ENCODE measurements at places on chromosomes 12 and 14. TPM values are rescaled to one million over a fixed set of nuclear protein-coding genes. Genes with fewer than 3 reads are reported as not detected.

GRCh38 chr12:117052386-117053049 is 46.7 kb downstream of the TESC start:
- DNase-seq, result no peak

- DNase-seq, result no peak
These were observed 27.0 kb upstream of the HIGD1C start for GRCh38 chr12:50925342-50925651.

DNA sequence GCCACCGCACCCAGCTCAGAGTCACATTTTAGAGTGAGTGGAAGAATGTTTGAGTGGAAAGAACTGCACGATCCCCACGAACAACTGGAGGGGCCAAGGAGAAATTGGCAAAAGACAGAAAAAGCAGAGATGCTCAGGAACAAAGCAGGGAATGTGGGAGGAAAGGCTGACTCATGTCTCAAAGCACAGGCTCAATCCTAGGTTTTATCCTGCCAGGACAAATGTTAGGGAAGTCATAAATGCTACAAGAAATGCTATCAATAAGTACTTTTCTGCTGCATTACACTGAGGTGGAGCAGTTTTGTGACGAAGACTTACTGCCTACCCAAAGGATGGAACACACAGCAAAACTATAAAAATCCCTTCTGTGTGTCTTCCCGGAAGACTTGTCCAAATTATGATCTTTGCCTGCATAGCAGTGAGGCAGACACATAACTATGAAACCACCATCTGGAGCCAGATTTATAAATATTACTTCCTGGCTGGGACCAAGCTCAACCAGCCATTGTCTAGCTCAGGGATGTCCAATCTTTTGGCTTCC is 26.7 kb downstream of the NIN start:
- DNase-seq, result no peak

DNA sequence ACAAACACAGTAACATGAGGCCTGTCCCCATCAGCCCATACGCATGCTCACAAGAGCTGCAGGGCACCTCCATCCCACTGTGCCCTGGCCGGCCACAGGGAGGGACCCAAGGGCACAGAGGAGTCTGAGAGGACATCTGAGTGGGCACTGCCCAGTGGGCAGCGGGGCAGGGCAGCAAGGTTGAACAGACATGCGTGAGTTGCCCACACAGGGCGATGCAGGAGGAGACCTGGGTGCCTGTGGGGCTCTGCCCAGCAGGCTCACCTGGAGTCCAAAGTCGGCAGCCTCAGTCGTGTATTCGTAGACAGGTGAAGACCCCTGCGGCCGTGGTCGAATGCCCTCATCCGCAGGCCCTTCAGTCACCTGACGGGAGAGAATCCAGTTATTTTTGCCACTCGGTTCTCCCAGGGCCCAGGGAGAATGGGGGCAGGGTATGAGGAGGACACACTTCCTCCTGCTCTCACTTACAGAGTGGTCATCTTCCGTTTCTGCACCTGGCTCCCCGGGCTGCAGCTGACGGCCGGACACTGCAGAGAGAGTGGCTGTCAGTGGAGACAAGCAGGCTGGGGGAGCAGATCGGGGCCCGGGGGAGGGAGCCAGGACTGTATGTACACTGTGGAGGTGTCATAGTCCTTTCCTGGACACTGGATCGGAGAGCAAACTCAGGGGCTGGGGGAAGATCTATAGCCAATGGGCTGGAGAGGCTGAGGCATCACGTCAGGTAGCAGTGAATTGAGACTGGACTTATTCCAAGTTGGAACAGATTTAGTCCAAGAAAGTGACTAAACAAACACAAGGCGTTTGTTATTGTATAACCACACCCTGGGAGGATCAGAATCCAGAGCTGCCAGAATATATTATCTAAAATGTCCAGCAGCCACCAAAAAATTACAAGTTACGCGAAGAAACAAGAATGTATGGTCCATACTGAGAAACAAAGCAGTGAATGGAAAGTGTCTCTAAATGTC is 20.7 kb downstream of the AHNAK2 start:
- DNase-seq, result no peak

DNA sequence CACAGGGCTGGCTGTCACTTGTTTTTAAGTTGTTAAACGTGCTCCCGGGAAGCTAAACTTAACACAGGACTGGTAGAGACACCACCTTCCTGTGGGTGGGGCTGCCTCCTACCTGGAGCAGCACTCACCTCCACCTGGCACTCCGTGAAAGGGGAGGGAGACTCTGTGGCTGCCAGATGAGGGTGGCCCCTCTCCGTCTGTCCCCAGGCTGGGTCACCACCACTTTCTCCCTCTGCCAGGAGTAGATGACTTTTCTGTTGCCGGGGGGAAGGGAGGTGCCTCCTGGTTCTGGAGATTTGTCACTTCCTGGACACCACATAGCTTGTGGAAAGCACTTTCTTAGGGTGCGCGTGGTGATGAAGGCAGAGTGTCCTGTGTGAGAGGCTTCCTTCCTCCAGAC is 81.3 kb downstream of the WDR20 start:
- DNase-seq, result no peak

DNA sequence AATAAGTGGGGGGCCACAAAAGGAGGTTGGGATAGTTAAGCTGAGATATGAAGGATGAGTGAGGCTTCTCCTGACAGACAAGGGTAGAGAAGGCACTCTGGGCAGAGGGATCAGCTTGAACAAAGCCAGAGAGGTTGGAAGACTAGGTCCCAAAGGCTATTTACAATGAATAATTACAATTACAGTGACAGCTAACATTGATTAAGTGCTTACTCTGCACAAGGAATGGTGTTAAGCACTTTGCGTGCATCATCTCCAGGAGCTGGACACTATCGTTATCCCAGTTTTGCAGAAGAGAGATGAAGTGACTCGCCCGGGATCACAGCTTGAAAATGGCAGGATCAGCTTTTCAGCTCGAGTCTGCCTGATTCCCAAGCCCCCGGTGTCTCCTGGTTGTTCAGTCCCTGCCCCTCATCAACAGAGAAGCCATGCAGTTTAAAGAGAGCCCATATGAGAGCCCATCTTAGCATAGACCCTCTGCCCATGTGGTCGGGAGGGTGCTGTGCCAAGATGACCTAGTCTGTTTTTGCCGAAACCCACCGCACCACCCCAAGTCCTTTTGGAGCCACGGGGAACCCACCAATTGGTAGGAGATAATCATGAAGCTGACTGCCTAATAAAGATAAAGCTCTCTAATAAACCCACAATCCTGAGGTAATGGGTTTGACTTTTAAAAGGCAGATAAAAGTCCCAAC is 89.9 kb upstream of the HSPB8 start:
- no peak for DNase-seq

GRCh38 chr12:27221625-27222387 is 22.3 kb upstream of the STK38L start:
- DNase-seq, result no peak

GRCh38 chr14:75627406-75627805 is 33.3 kb downstream of the ERG28 start:
- no peak for DNase-seq

DNA sequence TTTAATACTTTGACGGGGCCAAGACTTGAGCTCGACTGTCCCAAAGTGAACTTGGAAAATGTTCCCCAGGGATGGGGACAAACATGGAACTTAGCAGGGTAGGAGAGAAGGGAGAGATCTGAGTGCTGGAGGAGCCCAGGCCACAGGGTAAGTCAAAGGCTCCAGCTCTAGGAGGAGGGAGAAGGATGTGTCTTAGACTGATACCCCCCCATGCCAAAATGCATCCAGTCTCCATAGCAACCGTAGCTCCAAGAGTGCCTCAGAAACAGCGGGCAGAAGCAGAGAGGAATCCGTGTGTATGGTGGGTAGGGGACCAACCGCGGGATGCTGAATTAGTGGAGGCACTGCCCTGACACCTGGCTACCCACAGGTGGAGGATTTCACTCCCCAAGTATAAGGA is 845 bp upstream of the AGAP2 start:
- DNase-seq, result no peak

- DNase-seq, result no peak
These were observed 9.2 kb downstream of the GLIPR1 start for GRCh38 chr12:75489613-75490210.

DNA sequence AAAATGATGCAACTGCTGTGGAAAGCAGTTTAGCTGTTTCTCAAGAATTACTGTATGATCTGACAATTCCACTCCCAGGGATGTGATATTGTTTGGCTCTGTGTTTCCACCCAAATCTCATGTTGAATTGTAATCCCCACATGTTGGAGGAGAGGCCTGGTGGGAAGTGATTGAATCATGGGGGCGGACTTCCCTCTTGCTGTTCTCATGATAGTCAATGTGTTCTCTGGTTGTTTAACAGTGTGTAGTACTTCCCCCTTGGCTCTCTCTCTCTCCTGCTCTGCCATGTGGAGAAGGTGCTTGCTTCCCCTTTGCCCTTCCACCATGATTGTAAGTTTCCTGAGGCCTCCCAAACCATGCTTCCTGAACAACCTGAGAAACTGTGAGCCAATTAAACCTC is 93.4 kb upstream of the CPM start:
- no peak for DNase-seq

GRCh38 chr14:79786522-79786921 is 424.8 kb downstream of the DIO2 start:
- DNase-seq, result no peak

- no peak for DNase-seq
These were observed 19.3 kb downstream of the CGRRF1 start for GRCh38 chr14:54528973-54529372.

DNA sequence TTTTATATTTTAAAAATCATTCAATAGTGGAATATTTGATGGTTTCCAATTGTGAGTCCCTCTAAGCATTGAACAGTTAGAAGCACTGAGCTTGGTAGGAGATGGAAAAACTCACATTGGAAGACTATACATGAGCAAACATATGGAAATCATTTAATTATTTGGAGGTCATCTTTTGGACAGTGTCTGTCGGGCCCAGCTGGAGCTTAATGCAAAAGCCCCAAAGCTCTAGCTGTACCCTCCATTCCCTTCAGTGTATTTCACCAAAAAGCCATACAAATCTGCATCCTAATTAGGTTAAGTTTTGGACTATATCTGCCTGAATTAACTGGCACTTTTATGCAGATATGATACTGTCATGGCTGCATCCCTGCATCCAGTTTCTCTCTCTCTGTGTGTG is 365.7 kb downstream of the FLRT2 start:
- no peak for DNase-seq

GRCh38 chr12:67026487-67027246 is 242.5 kb upstream of the CAND1 start:
- DNase-seq, result no peak

- no peak for DNase-seq
These were observed 106.4 kb downstream of the ARF6 start for GRCh38 chr14:49999146-49999761.

SLC2A14 gene
- polyA plus RNA-seq, result 0.67 TPM

AMN gene
- 23.0 TPM for polyA plus RNA-seq

POLR3B gene
- polyA plus RNA-seq, result 18.3 TPM

DPY19L2 gene
- 92.3 TPM for polyA plus RNA-seq

OR4N2 gene
- polyA plus RNA-seq, result not detected

STYK1 gene
- polyA plus RNA-seq, result 0.83 TPM

LAG3 gene
- polyA plus RNA-seq, result 1.9 TPM

RERGL gene
- polyA plus RNA-seq, result 10.5 TPM

CLEC1B gene
- 0.43 TPM for polyA plus RNA-seq

AVPR1A gene
- 5.5 TPM for polyA plus RNA-seq

SRRM4 gene
- 0.02 TPM for polyA plus RNA-seq

All from left kidney (tissue), 8 donors.